ENCODE measurements at places on chromosomes 3 and 15.

DNA sequence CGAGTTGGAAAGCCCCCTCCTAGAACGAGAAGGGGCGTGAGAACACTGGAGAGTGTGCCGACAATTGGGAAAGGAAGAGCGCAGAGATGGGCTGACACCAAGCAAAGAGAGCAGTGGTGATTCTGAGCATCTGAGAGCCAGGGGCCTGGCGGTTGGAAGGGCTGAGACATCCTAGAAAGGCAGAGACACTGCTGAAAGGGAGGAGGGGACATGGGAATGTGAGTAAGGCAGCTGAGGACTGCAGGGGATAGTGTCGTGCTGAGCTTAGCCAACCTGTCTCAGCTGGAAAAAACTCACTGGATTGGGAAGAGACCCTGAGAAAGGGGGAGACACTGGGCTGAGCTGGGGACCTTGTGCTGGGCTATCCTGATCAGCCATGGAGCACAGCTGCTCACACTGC, 58.1 kb upstream of the SLC6A6 start:
- DNase-seq, result no peak

GRCh38 chr3:125351152-125351551, 24.0 kb downstream of the ZNF148 start:
- DNase-seq, result no peak

DNA sequence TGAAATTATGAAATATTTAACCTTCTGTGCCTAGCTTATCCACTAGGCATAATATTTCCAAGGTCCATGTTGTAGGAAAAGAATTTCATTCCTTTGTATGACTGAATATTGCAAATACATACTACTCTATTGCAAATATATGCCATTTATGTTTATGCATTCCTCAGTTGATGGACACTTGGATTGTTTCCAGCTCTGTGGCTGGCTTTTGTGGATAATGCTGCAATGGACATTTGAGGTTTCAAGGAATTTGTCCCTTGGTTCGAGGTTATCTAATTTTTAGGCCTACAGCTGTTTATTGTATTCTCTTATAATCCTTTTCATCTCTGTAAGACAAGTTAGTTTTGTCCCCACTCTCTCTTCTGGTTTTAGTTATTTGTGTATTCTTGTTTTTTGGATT, 7.7 kb upstream of the AADACL2 start:
- DNase-seq, result no peak

- no peak for DNase-seq
Measured at GRCh38 chr3:37979541-37980461, 10.8 kb upstream of the VILL start.

DNA sequence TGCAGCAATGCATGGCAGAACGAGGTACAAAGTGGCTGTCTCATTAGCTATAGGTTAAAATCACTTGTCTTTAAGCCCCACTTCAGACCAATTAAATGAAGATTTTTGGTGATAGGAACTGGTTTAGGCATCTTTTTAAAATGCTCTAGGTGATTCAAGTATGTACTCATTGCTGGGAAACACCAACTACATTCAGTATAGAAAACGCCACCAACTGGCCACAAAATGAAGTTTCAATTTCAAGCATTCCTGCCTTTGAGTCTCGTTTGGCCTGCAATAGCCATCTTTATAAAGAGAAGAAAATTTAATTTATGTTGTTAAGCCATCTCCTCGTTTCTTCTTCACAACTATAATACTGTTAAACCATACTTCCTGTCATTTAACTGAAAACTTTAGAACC, 587.9 kb downstream of the GBE1 start:
- DNase-seq, result no peak

DNA sequence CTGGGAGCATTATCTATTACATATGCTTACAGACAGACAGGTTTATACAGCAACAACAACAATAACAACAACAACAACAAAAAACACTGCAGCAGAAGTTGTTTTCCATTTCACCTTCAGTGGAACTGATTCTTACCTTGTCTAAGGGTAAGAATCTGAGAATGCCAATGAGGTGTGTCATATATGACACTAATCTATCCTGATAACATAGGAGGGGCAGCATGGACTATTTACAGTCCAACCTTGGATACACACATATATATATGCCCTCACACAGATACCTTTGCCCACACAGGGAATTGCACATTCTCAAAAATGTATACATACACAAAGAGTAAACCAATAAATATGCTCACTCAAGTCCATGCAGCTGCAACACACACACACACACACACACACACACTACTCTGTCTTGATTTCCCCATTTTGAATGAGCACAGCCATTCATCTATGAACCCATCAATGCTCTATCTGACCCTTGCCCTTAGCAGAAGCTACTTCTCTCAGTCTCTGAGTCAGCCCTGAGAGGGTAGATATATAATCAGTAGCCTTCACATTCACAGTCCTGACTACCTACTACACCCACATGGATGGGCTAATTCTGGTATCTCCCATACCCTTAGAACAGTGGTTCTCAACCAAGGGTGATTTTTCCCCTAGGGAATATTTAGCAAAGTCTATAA, 9.7 kb upstream of the TRANK1 start:
- DNase-seq, result no peak

GRCh38 chr3:28924744-28925360, 356.0 kb upstream of the RBMS3 start:
- no peak for DNase-seq

- DNase-seq, result no peak
Measured at GRCh38 chr3:168117853-168118313, 22.2 kb upstream of the GOLIM4 start.

DNA sequence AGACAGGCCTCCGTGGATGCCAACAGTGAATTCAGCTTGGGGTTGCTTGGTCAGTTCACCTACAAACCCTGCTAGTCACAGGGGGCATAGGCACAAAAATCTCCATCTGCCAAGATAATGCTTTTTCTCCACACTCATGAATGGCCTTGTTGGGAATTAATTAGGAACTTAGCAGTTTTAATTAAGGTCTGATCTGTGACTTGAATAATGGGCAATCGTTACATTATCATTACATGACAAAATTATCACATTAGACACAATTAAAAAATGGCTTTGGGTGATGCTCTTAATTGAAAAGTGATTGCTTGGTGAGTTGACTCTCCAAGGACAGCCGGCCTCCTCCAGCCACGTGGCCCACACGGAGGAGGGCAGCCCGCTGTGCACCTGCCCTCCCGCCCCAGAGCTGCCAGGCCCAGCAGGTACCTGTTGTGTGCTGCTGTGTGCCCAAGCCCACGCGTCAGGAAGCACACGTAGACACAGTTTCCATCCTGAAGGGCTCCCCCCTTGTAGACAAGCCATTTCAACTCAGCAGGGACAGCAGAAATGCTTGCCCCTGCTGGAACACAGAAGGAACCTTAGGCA, 274.2 kb downstream of the OCA2 start:
- no peak for DNase-seq

- no peak for DNase-seq
Measured at GRCh38 chr15:41849861-41850260, 11.2 kb downstream of the PLA2G4B start.

DNA sequence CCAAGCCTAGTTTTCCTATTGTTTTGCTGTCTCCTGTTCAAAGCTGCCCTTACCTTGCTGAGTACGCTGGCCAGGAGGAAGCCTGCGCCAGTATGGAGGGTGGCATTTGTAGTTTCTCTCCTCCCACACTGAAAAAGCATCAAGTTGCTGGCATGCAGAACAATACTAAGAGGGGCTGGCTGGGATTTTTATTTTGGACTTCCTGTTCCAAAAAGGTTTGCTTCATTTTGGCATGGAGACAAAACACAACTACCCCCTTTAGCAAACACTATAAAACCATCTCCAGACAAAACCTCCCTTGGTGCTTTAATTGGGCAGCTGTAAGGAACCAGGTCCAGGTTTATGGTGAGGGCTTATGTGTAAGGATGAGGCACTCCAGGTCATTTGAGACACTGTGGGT, 457.6 kb downstream of the PDCD6IP start:
- DNase-seq, result no peak

DNA sequence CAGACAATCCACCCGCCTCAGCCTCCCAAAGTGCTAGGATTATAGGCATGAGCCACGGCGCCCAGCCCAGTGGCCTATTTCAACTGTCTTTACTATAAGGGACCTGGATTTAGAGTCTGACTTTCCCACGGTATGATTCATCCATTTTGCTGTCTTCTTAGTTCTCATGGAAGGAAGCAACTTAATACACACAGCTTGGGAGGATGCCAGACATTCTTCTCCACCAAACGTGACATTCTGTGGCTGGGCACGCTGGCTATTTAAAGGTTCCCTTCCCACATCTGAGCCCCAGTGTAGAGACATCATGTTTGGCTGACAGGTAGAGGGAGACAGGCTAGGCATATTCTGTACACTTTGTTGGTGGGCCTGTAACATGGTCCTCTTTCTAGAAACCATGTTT, 26.2 kb downstream of the FAM43A start:
- no peak for DNase-seq

DNA sequence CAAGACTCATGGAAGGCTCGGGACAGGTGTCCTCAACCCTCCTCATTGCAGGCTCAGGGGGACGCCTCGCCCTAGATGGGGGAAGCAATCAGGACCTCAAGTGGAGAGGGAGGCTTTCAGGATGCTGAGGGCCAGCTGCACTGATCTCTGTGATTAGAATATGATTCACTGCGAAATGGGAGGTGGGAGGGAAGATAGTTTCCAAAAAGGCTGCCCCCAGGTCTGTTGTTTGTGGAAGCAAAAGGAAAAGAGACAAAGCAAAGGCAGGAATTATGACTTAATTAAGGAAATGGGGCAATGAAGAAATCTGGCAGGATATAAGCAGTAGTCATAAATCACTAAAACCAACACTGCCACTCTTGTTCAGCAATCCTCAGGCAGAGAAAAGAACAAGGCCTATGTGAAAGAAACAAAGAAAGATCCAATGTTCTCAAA, 85.6 kb upstream of the ABHD17C start:
- DNase-seq, result no peak

- DNase-seq, result no peak
Measured at GRCh38 chr3:158384019-158384418, 187.0 kb upstream of the MLF1 start.

DNA sequence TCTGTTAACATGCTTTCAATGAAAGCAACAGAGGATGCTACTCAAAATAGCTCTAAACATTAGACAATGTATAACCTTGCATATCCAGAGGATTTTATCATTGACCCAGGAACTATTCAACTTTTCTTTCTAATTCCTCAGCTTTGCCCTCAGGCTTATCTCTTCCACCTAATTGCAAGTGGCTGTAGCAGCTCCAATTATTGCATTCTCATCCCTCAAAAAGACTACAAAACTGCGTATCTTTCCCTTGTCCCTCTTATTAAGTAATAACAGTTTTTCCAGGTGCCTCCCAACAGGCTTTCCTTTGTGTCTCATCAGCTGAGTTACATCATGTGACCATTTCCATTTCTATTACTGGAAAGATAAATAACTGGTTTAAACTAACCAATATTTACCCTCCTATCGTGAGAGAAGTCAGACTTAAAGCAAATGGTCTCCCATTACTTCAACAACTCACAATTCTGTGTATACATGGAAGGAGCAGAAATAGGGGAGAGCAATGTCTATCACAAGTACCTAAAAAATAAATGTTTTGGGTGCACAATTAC, 78.0 kb upstream of the MBNL1 start:
- DNase-seq, result no peak

DNA sequence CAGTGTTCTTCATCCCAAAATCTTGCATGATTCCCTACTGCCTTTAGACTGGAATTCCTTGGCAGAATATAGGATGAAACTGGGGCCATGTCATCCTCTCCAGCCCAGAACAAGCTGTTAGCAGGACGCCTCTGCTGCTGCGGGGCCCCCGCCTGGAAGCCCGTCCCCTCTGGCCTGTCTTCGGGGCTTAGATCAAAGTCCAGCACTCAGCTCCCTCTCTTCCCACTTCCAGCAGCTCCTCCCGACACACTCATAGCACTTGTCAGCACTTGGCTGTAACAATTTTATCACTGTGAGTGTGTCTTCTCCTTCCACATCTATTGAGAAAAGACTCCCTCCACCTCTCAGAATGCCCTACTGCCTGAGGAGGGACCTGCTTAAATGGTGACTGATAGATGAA, 112.0 kb upstream of the HACD2 start:
- no peak for DNase-seq

- DNase-seq, result no peak
Measured at GRCh38 chr15:79094611-79095021, 4.0 kb upstream of the RASGRF1 start.

GRCh38 chr3:113585720-113586119, 53.4 kb downstream of the SIDT1 start:
- DNase-seq, result no peak

DNA sequence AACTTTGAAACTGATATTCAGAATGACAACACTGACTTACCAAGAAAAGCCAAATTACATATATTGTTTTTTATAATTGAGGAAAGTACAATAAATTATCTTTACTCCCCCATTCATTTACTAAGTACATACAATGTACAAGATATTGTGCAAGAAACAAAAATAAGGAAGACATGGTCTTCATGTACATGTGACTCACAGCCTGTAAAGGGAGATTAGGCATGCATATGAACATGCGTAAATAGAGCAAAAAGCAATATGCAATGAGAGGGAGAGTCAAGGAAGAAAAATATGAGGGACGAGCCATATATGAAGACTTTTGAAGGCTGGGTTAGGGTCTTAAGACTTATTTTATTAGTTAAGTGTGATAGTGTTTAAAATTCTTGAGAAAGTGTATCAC, 258.4 kb downstream of the GBE1 start:
- DNase-seq, result no peak

GRCh38 chr15:40310001-40310959, 2.5 kb upstream of the PLCB2 start:
- no peak for DNase-seq

DNA sequence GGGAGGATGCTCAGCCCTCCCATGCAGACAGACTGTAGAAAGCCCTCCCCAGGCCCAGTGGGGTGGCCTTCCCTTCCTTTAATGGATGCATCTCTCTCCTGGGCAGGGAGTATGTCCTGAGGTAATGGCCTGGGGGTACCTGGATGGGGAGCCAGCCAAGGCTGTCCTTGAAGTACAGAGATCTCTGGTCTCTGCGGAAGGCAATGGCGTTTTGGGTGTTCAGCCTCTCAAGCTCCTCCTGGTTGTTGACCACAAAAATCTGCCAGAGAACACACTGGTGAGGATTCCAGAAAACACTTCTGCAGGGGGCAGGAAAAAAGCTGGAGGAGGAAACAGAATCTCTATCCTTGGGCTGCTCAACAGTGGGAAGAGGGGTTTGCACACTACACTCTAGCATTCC, 28.9 kb downstream of the EAF1 start:
- DNase-seq, result no peak

DNA sequence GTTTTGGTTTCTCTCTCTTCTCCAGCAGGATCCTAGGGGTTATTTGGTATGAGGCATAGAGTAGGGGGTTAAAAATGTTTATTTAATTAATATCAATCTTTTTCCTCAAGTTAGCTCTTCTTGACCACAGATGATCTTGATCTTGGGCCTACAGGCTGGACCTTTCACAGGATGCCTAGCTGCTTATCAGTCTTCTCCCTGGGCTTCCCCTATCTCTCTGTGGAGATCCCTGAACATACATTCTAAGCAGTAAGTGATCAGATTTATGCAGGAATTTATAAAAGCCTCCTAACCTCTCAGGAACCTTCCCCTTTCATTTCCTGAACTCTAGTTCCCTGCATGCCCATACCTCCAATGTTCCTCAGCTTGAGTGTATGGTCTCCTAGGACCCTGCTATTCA, 428.3 kb downstream of the TBC1D5 start:
- no peak for DNase-seq

- peak; percentile 59 for DNase-seq
Measured at GRCh38 chr15:76994001-76994400, 925 bp upstream of the PSTPIP1 start.

- DNase-seq, result no peak
Measured at GRCh38 chr3:9204253-9204992, 45.0 kb downstream of the SRGAP3 start.

- no peak for DNase-seq
Measured at GRCh38 chr3:72839057-72839456, 9.2 kb downstream of the SHQ1 start.
